ENCODE measurements at places on chromosomes 2 and 18. TPM values are rescaled to one million over a fixed set of nuclear protein-coding genes. Genes with fewer than 3 reads are reported as not detected.

CFAP210 gene
- total RNA-seq: not detected

EPAS1 gene
- 9.0 TPM for total RNA-seq

IL36G gene
- not detected for total RNA-seq

LYPD6B gene
- not detected for total RNA-seq

ACTG2 gene
- not detected for total RNA-seq

G6PC2 gene
- total RNA-seq: not detected

RGPD3 gene
- total RNA-seq: 0.04 TPM

SLC35F6 gene
- 11.5 TPM for total RNA-seq

HDLBP gene
- total RNA-seq: 307 TPM

TMSB10 gene
- 1,125 TPM for total RNA-seq

RNF152 gene
- total RNA-seq: 0.13 TPM

CCDC102B gene
- 1.1 TPM for total RNA-seq

CDH19 gene
- not detected for total RNA-seq

ARHGEF4 gene
- total RNA-seq: 1.2 TPM

NMUR1 gene
- total RNA-seq: 0.18 TPM

CENPO gene
- 43.0 TPM for total RNA-seq

CASP10 gene
- 7.3 TPM for total RNA-seq

TPRKB gene
- 38.6 TPM for total RNA-seq

ADGRF3 gene
- total RNA-seq: 4.0 TPM

CDCA7 gene
- 25.9 TPM for total RNA-seq

CROCC2 gene
- not detected for total RNA-seq

SLC30A3 gene
- total RNA-seq: 0.55 TPM

SPP2 gene
- total RNA-seq: not detected

SLC35G4 gene
- total RNA-seq: not detected

DOK1 gene
- 24.4 TPM for total RNA-seq

ABCG8 gene
- not detected for total RNA-seq

FSHR gene
- total RNA-seq: not detected

CDC42EP3 gene
- 39.1 TPM for total RNA-seq

NLRC4 gene
- total RNA-seq: 0.07 TPM

CHRNG gene
- not detected for total RNA-seq

ESPNL gene
- total RNA-seq: not detected

POTEC gene
- not detected for total RNA-seq
